ENCODE measurements at places on chromosomes 13 and 19.

DNA sequence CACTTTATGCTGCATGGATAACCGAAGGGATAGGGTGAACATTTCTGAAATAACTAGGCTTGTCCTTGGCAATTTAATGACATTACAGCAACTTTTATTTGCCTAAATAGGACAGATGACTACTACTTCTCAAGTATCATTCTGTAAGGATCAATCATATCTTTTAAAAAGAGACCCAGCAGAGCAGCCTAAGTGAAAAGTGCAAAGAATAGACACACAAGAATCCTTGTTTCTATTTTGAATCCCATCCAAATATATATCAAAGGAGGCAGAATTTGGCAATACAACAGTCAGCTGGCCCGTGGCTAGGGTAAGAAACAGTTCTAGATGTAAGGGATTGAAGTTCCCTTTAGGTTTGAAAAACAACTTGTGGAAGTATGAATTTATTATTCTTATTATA is 6.9 kb downstream of the THSD1 start:
- no peak for DNase-seq

DNA sequence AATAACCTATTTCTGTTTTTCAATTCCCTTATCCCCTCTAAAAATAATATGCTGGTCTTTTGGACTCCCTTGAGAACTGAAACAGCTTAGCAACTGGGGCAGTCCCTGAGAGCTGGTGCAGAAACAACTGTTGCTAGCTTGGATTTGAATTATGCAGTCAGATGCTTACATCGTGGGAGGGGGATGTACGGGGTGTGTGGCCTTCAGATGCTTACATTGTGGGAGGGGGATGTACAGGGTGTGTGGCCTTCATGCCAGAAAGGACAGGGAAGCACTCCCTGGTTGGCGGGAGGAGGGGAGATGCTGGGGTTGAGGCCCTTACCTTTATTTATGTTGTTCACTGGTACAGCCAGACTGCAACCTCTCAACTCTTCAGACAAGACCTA is 25.6 kb downstream of the LRCH1 start:
- no peak for DNase-seq

GRCh38 chr13:94656176-94656575 is 54.5 kb downstream of the GPR180 start:
- peak; percentile 16 for DNase-seq

DNA sequence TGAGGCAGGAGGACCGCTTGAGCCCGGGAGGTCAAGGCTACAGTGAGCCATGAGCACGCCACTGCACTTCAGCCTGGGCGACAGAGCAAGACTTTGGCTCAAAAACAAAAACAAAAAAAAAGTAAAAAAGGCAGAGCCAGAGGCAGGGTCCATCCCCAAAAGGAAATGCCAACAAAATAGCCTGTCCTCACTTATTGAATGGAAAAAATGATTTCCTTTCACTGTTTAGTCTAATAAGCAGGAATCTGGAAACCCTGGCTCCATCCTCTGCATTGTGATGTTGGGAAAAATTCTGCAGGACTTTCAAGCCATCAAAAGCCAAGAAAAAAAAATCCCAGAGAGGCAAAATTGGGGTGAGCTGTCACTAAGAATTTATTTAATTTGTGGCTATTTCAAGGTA is 23.2 kb downstream of the ZIC5 start:
- DNase-seq: no peak

DNA sequence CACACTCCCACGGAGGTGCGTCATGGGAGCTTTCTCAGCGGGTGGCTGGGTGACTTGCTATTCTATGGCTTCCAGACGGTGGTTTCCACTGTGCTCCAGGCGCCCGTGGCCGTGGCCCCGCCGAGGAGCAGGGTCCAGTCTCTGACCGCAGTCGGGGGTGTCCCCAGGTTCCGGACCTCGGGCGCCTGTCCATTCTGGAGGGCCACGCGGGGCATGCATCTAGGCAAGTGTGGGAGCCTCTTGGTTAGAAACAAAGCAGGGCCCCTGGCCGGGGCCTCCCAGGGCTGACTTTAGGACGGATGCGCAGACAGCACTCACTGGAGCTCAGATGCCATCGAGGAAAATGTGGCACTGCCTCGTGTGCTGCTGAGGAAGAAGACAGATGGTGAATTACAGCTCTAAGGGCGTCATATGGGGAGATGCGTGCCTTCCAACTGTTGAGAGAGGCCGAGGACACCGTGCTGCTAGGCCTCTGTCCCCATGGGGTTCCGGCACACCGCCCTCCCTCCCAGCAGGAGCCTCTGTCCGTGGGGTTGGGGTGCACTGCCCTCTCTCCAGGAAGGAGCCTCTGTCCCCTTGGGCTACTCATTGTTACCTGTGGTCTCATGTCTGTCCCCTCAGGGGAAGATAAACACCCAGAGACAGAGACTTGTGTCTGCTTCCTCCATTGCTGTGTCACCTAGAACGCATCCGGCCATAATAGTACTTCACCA is 38.1 kb downstream of the TMEM255B start:
- no peak for DNase-seq

DNA sequence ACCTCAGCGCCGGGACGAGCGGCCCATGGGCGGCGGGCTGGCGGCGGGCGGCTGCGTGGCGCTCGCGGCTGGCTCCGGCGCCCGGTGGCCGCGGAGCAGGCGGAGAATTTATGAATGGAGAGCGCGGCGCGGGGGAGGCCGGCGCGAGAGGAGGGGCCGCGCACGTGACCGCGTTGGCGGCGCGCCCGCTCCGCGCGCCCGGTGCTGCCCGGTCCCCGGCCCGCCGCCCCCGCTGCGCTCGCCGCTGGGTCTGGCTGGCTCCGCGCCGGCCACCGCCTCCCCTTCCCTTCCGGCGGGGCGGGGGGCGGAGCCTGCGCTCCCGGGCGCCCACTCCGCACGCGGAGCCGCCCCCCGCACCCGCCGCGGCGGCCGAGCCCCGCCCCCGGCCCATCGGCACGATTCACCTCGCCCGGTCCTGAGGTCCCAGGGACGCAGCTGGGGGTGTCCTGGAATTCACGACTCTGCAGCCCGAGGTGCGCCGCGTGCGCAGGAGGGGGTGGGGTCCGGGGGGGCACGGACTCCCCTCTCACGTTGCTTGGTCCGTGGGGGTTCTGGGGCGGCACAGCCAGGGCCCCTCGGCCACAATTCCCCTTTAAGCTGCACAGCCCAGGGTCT is at the start of gene CBARP:
Gene CBARP, minus strand, starts transcription at position 252 of the 615 bp plus-strand sequence. CDS start 1,905 bp downstream, outside the sequence.
- no peak for DNase-seq

DNA sequence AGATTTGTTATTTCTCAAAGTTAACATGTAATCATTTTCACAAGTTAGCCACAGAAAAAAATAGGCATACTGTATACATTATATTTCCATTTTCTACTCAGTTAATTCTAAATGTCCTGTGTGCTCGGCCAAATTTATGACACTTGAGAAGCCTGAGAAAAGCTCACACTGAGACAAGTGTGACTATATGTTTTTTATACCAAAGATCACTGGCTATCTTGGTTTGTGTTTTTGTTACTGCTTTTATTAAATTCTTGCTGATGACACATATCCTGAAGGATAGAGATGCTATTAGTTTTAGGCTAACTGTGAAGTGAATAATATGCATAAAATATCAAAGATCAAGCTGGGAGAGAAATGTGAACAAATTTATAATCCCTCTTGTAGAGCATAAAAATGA is 49.3 kb upstream of the IL17D start:
- DNase-seq: peak; percentile 15

DNA sequence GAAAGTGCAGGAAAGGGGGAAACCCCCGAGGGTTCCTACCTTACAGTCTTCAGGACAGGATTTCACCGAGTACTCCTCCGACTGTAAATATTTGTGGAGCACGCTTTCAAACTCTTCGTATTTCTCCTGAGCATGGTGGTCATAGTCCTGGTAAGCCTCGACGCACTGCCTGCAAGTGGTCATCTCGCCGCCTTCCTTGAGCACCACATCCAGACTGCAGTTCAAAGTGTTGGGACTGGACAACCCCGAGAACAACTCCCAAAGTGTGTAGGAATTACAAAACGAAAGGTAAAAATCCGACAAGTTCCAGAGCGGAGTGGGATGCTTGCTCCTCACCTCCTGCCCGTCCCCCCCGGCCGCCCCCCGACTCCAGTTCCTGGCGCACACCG is 349.7 kb downstream of the LIG4 start:
- no peak for DNase-seq

DNA sequence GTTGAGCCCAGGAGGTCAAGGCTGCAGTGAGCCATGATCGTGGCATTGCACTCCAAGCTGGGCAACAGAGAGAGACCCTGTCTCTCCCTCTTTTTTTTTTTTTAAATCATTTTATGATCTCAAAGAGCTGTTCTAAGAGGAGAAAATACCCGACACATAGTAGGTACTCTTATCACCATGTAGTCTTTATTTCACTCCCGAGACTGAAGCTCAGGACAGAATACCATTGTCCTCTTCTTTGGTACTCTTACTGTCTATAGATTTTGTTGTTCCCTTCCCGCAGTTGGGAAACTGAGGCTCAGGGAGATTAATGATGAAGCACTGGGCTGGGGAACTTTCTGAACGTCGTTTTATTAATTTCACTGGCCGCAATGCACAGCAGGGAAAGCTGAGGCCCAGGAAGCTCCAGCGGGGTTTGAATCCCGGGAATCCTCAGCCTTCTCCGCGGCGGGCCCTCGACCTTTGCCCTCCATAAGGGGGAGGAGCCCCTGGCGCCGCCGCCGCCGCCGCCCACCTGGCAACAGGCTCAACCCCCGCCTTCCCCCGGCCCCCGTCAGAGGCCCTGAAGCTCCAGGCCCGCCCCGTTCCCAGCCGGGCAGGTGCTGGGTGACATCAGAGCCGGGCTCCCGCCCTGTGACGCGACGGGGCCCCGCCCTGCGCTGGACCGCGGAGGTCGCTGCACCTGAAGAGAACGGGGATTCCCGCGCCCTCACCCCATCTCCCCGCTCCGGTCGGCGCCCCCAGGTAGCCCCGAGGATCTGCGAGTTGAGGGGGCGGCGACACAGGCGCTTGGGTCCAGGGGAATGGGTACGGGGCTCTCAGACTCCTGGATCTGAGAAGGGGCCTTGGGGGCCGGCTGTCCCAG is 1.6 kb downstream of the MYH14 start:
- no peak for DNase-seq

DNA sequence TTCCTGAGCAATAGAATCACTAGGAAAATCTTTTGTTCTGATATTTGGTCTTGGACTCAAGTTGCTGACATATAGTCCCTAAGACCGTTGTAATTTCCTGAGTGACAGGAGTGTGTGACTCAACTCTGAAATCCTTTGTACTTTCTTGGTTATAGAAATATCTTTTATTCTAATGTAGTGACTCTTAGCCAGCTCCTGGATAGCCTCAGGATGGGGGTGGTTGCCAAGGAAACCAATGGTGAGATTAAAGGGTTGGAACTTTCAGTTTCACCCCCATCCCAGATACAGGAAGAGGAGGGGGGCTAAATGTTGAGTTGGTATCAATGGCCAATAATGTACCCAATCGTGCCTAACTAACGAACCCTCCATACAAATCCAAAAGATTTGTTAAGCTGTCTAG is 41.8 kb downstream of the MBD3L2B start:
- DNase-seq: no peak

DNA sequence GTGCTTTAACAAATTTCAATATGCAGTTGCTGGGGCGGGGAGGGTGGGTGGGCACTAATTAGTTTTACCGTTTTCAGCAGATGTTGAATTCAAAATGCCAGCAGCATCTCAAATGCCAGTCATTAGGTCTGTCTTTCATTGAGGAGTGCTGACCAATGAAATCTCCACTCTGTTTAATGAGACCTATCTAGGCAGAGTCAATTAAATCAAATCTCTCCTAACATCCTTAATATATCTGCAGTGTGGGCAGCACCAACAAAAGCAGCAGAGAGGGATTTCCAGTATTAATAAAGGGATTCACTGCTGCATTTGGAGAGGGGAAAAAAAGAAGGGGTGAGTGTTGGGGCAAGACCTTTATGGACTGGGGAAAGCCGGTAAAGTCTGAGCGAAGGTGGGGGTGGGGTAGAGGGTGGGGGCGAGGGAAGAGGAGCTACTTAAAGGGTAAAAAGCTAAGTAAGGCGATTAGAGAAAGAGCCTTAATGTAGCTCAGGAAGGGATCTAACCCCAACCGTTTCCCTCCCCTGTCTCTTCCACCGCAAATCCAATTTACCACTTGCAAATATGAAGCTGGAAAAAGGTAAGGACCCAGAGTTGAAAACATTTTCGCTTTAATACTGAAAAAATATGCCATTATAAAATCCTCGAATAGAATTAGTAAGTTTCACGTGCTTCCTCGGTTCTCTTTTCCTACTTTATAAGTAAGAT is 4.5 kb downstream of the SLITRK1 start:
- DNase-seq: no peak

DNA sequence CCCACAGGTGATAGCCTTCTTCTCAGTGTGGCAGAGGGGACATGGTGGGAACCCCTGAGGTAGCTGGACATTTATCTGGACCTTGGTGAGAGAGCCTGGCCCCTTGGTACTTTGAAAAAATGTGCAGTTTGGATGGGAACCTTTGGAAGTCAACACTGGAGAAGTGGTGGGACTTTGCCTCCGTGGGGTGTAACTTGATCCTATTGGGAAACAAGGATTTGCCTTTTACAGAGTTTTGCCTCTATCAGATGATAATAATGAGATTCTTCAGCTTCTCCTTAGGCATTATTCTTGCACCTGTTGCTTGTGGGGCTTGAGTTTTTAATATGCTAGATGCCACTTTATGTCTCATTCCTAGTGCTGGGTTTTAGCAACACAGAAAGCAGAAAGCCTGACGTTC is 99.0 kb downstream of the ERCC5 start:
- no peak for DNase-seq

DNA sequence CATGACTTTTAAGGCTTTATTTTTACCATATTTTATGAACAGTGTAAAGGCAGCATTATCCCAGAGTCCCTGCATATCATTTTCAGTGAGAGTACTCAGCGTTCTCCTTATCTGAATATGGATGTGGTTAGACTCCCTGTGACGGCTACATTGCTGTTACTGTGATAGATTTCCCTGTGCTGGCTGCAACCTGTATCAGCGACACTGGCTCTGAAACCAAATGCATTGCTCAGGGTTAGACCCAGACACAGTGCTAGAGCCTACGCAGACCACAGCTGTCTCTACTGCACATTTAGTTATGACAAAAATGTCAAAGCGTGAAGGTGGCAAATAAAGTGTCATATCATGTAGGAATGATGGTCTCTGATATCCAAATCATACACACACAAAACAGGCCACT is 138.0 kb downstream of the ENOX1 start:
- no peak for DNase-seq

DNA sequence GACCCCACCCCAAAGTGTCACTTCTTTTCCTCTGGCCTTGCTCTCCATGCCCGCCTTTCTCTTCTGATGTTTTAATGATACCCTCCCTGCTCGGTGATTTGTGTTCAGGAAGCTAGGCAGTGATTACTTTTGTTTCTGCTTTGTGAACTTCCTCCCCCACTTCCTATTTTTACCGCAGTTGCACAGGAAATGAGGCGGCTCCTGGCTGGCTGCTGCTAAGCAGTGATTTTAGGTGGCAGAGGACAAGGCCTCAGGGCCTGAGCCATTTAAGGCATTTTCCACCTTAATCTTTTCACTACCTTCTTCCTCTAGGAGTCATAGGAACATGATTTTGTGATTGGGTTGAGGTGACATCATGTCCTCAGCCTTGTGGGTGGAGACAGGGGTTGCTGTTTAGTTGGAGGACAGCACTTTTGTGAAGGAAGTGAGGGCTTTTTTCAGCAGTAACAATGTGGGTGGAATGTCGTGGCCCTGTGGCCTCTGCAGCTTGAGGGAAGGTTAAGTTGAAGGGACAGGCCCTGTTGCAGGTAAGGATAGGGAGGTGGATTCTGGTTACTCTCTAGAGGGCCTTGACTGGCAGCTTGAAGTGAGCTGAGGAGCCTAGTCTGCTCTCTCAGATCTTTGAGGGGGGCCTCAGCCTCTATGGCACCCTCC is 15.7 kb downstream of the GARRE1 start:
- DNase-seq: peak; percentile 50

All from fibroblast of mammary gland (primary cell).